Stimulated activated CD4-positive, alpha-beta T cell treated with anti-CD3 and anti-CD28 coated beads, Interleukin-4, amount 100 ng/mL, for 4 hours (primary cell): ENCODE measurements at places on chromosomes 5 and 9.

- no peak for DNase-seq
Observed at GRCh38 chr9:133003071-133003461, 24.6 kb downstream of the GFI1B start.

DNA sequence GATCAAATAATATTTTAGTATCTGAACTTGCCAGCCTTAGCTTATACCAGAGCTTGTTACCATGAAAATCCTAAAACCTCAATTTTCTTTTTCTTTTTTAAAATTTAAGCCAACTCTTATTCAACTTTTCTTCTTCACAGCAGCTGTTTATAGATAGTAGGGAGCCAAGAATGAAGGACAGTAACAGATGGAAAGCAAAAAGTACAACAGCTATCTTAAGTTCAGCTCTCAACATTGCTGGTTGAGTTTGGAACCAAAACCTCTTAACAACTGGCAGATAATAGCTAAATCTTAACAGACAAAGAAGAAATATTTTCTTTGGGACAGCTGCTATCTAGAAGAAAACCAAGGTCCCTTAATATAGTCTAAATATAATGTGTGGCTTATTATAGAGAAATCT, 74.7 kb downstream of the PJA2 start:
- no peak for DNase-seq

GRCh38 chr9:133210202-133210532, 1.1 kb upstream of the OBP2B start:
- no peak for DNase-seq

GRCh38 chr9:116855881-116856662, 169.0 kb downstream of the TRIM32 start:
- no peak for DNase-seq

GRCh38 chr9:93646640-93647178, 70.3 kb downstream of the PHF2 start:
- no peak for DNase-seq

DNA sequence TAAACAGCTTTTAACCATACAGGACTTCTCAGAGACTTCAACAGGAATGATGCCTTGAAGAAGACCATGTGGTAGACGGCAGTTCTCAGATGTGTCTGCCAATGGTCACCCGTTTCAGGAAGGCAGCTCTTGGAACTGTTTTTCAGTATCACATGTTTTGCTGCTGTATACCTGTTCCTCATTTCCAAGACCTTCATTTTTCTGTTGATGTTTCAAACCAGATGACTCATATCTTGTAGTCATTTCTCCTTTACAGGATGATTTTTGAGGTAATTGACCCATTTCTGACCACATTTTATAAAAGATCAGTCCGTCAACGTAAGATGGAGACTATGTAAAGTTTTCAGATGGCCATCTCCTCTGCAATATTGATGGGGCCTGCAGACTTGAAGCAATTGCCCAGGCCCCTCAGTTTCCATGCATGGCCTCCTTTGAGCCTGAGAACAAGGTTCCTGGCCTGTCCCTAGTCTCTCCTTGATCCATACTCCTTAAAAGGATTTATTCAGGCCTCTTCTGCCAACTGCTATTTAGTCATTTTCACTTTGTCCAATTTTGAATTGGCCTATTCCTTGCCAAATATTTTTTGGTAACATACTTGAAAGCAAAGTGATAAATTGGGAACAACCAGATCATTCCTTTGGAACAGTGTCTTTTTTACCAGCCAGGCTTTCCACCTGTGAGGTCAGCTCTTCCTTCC, 128.6 kb downstream of the PDZD2 start:
- no peak for DNase-seq
